ENCODE measurements at places on chromosomes 4 and X. TPM values are rescaled to one million over a fixed set of nuclear protein-coding genes. Genes with fewer than 3 reads are reported as not detected.

GRCh38 chrX:126695375-126695896, 124.1 kb upstream of the PRR32 start:
- DNase-seq, result no peak

IL9R gene
- 0.22 TPM for total RNA-seq

GRCh38 chrX:132740316-132741123, 217.9 kb downstream of the HS6ST2 start:
- DNase-seq, result no peak

GRCh38 chr4:100633269-100633668, 115.4 kb upstream of the EMCN start:
- no peak for DNase-seq

XG gene
- total RNA-seq, result 3.4 TPM

- DNase-seq, result no peak
These were observed 837.6 kb downstream of the PDHA2 start for GRCh38 chr4:96677499-96677898.

GRCh38 chr4:125369098-125369497, 54.3 kb downstream of the FAT4 start:
- no peak for DNase-seq

Data from mesenteric fat pad (tissue), 1 donor.